ENCODE measurements at places on chromosomes 7 and 10. TPM values are rescaled to one million over a fixed set of nuclear protein-coding genes. Genes with fewer than 3 reads are reported as not detected.

DNA sequence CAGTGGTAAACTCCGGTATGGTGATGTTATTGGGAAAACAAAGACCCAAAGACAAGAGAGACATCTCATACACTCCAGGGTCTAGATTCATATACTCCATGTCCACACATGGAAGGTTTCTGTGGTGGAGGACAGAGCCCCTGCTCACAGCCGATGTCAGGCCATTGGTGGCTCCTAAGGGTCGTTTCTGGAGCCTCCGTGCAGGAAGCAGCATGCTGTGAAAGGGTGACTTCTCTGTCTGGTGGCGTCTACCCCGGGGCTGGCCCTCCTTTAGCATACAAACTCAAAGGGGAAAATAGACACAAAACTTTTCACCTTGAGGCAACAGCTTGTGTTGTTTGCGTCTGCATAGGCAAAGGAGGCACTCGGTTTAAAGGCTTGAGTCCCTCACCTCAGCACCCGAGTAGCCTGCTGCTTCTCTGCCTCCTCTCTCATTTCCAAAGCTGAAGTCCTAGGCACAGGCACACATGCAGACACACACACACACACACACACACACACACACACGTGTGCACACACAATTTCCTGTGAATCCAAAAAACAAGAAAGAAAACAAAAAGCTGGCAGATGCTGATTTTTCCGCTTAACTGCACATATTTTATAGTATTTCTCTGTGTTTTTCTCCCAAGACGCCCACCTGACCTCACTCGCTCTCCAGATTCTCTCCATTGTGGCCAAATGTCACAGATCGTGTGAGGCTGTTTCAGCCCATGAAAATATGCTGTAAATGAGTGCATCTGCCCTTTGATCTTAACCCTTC is 601.4 kb upstream of the MGMT start:
- no peak for DNase-seq

GRCh38 chr10:72932259-72933015 is 22.2 kb downstream of the PLA2G12B start:
- DNase-seq: no peak

GRCh38 chr7:67311901-67312300 is 315.3 kb downstream of the TYW1 start:
- DNase-seq: no peak

DNA sequence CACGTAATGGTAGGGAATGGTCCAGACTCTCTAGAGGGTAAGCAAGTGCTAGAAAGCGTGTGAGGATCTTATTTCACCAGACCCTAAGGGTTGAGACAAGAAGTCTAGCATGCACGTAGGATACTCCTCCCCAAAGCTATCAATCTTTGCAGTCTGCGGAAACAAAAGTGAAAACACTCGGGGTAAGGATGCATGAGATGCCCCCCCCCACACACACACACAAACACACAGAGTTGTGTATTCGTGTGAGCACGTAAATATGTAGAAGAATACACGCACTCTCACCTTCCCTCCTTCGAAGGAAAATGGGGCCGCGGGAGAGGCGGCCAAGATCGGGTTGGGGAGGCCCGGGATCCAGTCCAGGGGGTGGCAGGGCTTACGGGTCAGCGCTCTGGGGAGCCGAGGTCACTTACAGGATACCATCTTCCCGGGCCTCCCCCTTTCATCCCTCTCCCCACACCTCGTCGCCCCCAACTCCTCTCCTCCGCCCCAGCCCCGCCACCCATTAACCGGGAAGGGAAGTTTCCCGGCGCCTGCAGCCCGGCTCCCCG is 455 bp downstream of the CUL2 start:
- peak; percentile 81 for DNase-seq

Gene EGR2
- total RNA-seq: 2.4 TPM

DNA sequence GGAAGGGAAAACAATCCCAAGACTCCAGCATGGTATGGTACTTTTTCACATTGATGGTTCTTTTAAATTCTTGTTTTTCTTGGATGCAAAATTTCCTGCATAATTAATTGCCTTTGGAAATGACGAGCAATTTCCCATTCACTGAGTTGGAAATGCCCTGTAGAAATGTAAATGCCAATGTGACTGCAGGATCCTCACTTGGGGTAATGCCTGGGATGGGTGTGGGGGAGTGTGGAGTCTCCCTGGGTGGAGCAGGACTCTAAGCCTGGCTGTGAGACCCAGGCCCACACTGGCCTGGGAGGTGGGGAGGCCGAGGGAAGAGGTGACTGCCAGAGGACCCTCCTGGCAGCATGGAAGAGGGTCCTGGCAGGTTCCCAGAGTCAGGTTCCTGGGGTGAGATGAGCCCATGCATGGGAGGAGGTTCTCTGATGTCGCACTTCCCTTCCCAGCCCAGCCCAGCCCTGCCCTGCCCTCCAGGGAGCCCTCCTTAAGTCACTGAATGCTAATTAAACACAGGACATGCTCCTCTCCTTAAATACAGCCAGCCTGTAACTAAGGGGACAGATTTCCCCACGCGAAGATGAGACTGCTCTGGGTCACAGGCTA is 157.9 kb downstream of the GFRA1 start:
- no peak for DNase-seq

DNA sequence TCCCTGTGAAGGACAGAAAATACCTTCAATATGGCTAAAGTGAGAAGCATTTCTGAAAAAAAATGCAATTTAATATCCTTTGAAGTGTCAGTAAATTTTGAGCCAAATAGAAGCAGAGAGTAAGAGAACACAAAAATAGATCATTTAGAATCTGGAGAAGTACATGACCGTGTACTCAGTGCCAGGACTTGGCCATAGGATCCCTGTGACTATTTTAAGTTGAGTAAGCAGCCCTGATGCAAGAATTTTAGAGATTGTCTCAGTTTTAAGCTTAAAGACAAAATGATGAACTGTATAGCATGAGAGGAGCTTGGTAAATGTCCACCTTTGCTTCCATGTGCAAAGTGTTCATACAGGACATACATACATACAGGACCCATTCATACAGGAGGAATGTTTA is 2.5 kb downstream of the PTER start:
- DNase-seq: no peak

All from osteoblast (primary cell).